Hepatocyte (in vitro differentiated cells): ENCODE measurements at places on chromosomes 16 and 17. TPM values are rescaled to one million over a fixed set of nuclear protein-coding genes. Genes with fewer than 3 reads are reported as not detected.

Gene HSD17B2
- 63.5 and 91.1 TPM in 2 replicates for polyA plus RNA-seq

Gene TERB1
- not detected in 2 replicates for polyA plus RNA-seq

Gene PIK3R6
- polyA plus RNA-seq: 0.07 TPM in 1 of 2 replicates, not detected in the other

Gene DLX3
- 0.55 and 1.1 TPM in 2 replicates for polyA plus RNA-seq

Gene NT5M
- 3.3 and 3.5 TPM in 2 replicates for polyA plus RNA-seq

Gene MYH3
- 1.9 and 3.5 TPM in 2 replicates for polyA plus RNA-seq

Gene SCN4A
- polyA plus RNA-seq: not detected in 2 replicates

Gene NTN1
- 0.42 and 0.44 TPM in 2 replicates for polyA plus RNA-seq

- H3K36me3 ChIP-seq: no peaks in the 10 kb centered on the region
- H3K4me1 ChIP-seq: no peaks in the 10 kb centered on the region
- no peaks in the 10 kb centered on the region for H3K27me3 ChIP-seq
- DNase-seq: no peak
These were observed 180.7 kb downstream of the MAP2K4 start for GRCh38 chr17:12201294-12201880.

GRCh38 chr17:72560303-72561247, 439.8 kb downstream of the SOX9 start:
- no peaks in the 10 kb centered on the region for H3K27me3 ChIP-seq

DNA sequence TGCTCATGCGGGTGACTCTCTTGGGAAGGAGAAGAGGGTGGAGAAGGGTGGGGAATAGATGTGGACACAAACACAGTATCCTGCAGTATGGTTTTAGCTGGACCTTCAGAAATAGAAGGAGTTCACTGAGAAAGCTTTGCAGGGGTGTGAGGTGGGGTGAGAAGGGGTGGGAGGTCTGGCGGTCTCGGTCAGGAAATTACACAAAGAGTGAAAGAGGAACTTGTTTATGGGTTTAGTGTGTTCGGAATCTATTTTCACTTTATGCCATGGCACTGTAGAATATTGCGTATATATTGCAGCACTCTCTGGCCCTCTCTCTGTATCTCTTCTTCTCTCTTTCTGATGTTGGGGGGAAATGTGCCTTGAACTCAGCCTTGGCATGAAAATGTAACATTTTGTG, 148.2 kb upstream of the GOT2 start:
- H3K27ac ChIP-seq: no peak overlapping the region
- no peaks in the 10 kb centered on the region for H3K36me3 ChIP-seq
- no peak for DNase-seq
- no peak overlapping the region for H3K4me3 ChIP-seq

DNA sequence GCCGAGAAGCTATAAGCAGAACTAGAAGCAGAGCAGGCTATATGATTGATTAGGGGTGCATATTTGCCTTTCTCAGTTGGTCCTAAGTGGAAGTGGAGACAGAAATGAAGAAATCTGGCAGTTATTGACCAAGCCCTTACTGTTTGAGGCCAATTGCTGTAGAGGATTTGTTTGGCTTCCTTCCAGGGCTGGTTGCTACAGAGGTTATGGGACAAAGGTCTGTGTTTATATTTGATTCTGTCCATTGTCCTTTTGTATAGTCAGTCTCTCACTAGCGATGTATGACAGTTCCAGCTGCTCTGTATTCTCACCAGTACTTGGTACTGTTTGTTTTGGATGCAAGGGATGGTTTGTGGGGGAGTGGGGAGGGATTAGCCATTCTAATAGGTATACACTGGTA, 7.3 kb upstream of the ALOX15 start:
- DNase-seq: peak; percentile 57
- no peaks in the 10 kb centered on the region for H3K27me3 ChIP-seq
- H3K4me1 ChIP-seq: no peaks in the 10 kb centered on the region
- no peaks in the 10 kb centered on the region for H3K36me3 ChIP-seq
- no peak overlapping the region for H3K27ac ChIP-seq

GRCh38 chr16:48150707-48151106, 5.1 kb downstream of the ABCC12 start:
- DNase-seq: no peak
- H3K4me1 ChIP-seq: no peaks in the 10 kb centered on the region
- no peak overlapping the region for H3K4me3 ChIP-seq
- H3K27me3 ChIP-seq: no peaks in the 10 kb centered on the region

GRCh38 chr16:87056083-87056482, 261.1 kb downstream of the C16orf95 start:
- no peak overlapping the region for H3K4me3 ChIP-seq
- peaks cover 16% of the 10 kb centered on the region for H3K27me3 ChIP-seq
- DNase-seq: no peak
- H3K4me1 ChIP-seq: no peaks in the 10 kb centered on the region
- no peak overlapping the region for H3K27ac ChIP-seq
- no peaks in the 10 kb centered on the region for H3K36me3 ChIP-seq

GRCh38 chr17:59107306-59107670, 608 bp upstream of the TRIM37 start:
- no peaks in the 10 kb centered on the region for H3K27me3 ChIP-seq
- peak overlapping the region; percentile 35 for H3K4me3 ChIP-seq
- peak overlapping the region; percentile 65 for H3K27ac ChIP-seq
- H3K36me3 ChIP-seq: no peaks in the 10 kb centered on the region

GRCh38 chr17:76408037-76408849, 23.8 kb downstream of the SPHK1 start:
- H3K27ac ChIP-seq: no peak overlapping the region
- no peaks in the 10 kb centered on the region for H3K27me3 ChIP-seq
- DNase-seq: peak; percentile 79
- no peaks in the 10 kb centered on the region for H3K36me3 ChIP-seq

GRCh38 chr16:79865918-79866317, 265.4 kb upstream of the MAF start:
- H3K36me3 ChIP-seq: no peaks in the 10 kb centered on the region
- H3K27ac ChIP-seq: no peak overlapping the region
- H3K4me1 ChIP-seq: no peaks in the 10 kb centered on the region
- DNase-seq: no peak

DNA sequence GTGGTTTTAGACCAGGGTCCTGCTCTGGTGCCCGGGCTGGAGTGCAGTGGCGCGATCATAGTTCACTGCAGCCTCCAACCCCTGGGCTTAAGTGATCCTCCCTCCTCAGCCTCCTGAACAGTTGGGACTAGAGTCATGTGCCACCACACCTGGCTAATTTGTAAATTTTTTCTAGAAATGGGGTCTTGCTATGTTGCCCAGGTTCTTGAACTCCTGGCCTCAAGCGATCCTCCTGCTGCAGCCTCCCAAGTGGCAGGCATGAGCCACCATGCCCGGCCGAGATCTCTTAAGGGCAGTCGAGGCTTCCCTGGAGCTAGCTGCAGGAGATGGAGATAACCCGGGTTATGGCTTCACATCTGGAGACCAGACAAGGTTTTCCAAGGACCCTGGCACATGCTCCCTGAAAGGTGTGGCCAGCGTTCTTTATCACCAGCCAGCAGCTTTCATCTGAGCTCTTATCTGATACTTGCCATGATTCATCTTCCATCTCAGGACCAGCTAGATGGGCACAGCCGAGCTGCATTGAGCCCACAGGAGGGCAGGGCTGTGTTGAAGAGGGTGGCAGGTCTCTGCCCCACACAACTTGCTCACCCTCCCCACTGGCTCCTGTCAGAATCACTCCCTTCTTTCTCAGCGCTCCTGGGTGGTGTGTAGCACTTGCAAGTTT, 28.6 kb downstream of the SCNN1B start:
- no peak for DNase-seq
- no peaks in the 10 kb centered on the region for H3K4me1 ChIP-seq
- no peak overlapping the region for H3K27ac ChIP-seq
- no peaks in the 10 kb centered on the region for H3K36me3 ChIP-seq
- H3K27me3 ChIP-seq: no peaks in the 10 kb centered on the region

GRCh38 chr17:45380991-45381390, 51.7 kb downstream of the ARHGAP27 start:
- H3K27me3 ChIP-seq: no peaks in the 10 kb centered on the region
- H3K27ac ChIP-seq: no peak overlapping the region
- no peaks in the 10 kb centered on the region for H3K36me3 ChIP-seq
- H3K4me3 ChIP-seq: no peak overlapping the region
- no peak for DNase-seq

GRCh38 chr17:2155573-2155972, 100.7 kb downstream of the HIC1 start:
- no peak for DNase-seq
- H3K4me3 ChIP-seq: no peak overlapping the region
- H3K27ac ChIP-seq: no peak overlapping the region
- H3K27me3 ChIP-seq: no peaks in the 10 kb centered on the region
- no peaks in the 10 kb centered on the region for H3K36me3 ChIP-seq
- peaks cover 5% of the 10 kb centered on the region for H3K4me1 ChIP-seq

GRCh38 chr17:12599186-12599920, 66.3 kb upstream of the MYOCD start:
- no peaks in the 10 kb centered on the region for H3K4me1 ChIP-seq
- no peak for DNase-seq
- H3K4me3 ChIP-seq: no peak overlapping the region
- no peaks in the 10 kb centered on the region for H3K36me3 ChIP-seq
- no peak overlapping the region for H3K27ac ChIP-seq
- no peaks in the 10 kb centered on the region for H3K27me3 ChIP-seq

- H3K27me3 ChIP-seq: no peaks in the 10 kb centered on the region
- DNase-seq: no peak
- H3K27ac ChIP-seq: no peak overlapping the region
- H3K4me1 ChIP-seq: peaks cover 10% of the 10 kb centered on the region
- H3K4me3 ChIP-seq: no peak overlapping the region
- H3K36me3 ChIP-seq: no peaks in the 10 kb centered on the region
These were observed 72.1 kb downstream of the CCDC182 start for GRCh38 chr17:57672971-57673370.

DNA sequence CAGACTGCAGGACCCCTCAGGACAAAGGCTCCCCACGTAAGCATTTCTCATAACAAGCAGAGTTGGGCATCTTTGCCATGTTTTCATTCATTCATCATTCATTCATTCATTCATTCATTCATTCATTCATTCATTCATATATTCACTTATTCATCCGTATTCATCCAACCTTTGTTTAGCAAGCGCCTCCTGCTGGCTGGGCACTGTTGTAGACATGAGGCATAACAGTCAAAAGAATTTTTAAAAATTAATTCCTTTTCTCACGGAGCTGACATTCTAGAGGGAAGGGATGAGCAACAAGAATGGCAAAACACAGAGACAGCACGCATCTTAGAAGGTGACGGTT, 351.7 kb upstream of the TNRC6C start:
- H3K27me3 ChIP-seq: no peaks in the 10 kb centered on the region
- H3K4me3 ChIP-seq: no peak overlapping the region
- DNase-seq: no peak
- H3K27ac ChIP-seq: no peak overlapping the region
- H3K4me1 ChIP-seq: peaks cover 30% of the 10 kb centered on the region
